Right lobe of liver (tissue), 6 donors: ENCODE measurements at places on chromosomes 7 and 10. TPM values are rescaled to one million over a fixed set of nuclear protein-coding genes. Genes with fewer than 3 reads are reported as not detected.

LRRC18 gene
- total RNA-seq, result not detected

MPP7 gene
- total RNA-seq, result 2.1 TPM

GIMAP8 gene
- 4.0 TPM for total RNA-seq

GRCh38 chr10:116831790-116832189, 17.5 kb upstream of the ENO4 start:
- DNase-seq, result no peak

- DNase-seq, result no peak
Measured at GRCh38 chr10:77653210-77653609, 15.6 kb upstream of the KCNMA1 start.

GRCh38 chr7:47253650-47254080, 328.2 kb downstream of the TNS3 start:
- peak; percentile 50 for DNase-seq

DNA sequence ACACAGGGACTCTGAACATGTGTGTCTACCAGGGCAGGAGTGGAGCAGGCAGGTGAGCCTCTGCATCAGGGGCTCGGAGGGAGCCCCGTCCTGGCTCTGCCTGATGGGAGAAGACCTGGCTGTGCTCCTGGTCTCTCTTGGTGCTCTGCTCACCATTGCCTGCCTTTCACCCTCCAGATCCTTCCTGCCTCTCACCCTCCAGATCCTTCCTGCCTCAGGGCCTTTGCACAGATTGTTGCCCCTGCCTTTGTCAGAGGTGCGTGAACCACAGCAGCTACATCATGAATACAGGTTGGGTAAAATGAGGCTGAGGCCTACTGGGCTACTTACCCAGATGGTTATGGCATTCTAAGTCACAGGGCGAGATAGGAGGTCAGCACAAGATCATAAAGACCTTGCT, 16.6 kb downstream of the COL26A1 start:
- DNase-seq, result no peak
